ENCODE measurements at places on chromosomes 4 and X.

GRCh38 chrX:119655125-119655524, 37.8 kb downstream of the SEPTIN6 start:
- DNase-seq, result no peak

GRCh38 chr4:134043266-134043665, 158.3 kb downstream of the PABPC4L start:
- no peak for DNase-seq

GRCh38 chr4:8176547-8177399, 18.2 kb upstream of the ABLIM2 start:
- no peak for DNase-seq

GRCh38 chrX:9163214-9163709, 129.3 kb upstream of the FAM9B start:
- DNase-seq, result no peak

DNA sequence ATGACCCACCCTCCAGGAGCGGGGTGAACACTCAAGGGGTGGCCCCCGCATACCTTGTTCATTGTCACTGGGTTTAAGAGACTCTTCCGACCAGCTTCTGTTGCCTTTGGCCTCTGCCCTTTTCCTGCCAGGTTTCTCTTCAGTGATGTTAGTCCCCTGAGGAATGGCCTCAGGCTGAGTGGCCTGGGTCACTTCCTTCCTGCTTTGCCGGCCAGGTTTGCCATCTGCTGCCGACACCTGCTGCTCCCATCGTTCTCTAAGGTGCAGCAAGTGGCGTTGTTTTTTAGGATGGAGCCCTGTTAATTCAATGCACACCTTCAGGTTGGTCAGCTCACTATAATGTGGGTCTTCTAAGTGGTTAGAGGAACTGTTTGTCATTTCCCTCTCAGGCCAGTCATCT, 34.2 kb downstream of the BCOR start:
- DNase-seq, result no peak

All from mucosa of gallbladder (tissue), 1 donor.